GM10248 (cell line): ENCODE measurements at places on chromosomes 4 and X.

- peak; percentile 24 for DNase-seq
Measured at GRCh38 chrX:77917294-77917933, 6.9 kb downstream of the ATP7A start.

- DNase-seq, result no peak
Measured at GRCh38 chrX:55008571-55009358, 8.6 kb downstream of the APEX2 start.

- no peak for DNase-seq
Measured at GRCh38 chr4:32043248-32043633, 1323.1 kb downstream of the PCDH7 start.

DNA sequence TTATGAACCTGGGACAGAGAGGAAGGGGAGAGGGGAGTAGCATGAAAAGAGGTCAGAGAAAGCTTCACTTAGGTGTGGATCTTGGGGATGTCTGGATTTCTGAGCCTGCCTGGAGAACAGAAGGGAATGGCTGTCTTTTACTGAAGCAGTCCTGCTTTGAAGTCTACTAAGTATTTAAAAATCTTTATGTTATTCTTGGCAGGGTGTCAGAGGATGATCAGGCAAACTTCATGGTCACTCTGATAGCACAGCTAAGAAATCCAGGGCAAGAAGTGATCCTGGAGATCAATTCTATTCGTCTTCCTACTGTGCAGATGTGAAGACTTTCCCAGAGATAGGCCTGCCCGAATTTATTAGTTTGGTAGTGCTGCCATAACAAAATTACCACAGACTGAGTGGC, 464.4 kb upstream of the BOD1L1 start:
- DNase-seq, result no peak
